ENCODE measurements at places on chromosomes 12 and 14.

DNA sequence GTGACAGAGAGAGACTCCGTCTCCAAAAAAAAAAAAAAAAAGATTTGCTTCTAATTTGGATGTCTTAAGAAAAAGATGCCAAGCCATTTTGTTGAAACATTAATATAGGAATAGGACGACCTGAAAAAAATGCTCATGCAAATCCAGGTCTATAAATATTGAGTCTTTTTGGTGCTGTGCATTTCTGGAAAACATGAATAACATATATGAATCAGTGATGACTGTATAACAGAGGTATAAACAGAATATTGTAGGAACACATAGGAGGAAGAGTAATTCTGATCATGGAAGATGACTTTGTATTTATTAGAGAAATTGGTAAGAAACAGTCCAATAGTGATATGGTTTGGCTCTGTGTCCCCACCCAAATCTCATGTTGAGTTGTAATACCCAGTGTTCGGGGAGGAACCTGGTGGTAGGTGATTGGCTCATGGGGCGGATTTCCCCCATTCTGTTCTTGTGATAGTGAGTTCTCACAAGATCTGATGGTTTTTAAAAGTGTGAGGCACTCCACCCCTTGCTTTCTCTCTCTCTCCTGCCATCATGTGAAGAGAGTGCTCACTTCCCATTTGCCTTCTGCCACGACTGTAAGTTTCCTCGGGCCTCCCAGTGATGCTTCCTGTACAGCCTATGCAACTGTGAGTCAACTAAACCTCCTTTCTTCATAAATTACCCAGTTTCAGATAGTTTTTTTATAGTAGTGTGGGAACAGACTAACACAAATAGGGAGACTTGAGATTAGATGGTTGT is 3.0 kb upstream of the SRSF5 start:
- peak; percentile 26 for DNase-seq

DNA sequence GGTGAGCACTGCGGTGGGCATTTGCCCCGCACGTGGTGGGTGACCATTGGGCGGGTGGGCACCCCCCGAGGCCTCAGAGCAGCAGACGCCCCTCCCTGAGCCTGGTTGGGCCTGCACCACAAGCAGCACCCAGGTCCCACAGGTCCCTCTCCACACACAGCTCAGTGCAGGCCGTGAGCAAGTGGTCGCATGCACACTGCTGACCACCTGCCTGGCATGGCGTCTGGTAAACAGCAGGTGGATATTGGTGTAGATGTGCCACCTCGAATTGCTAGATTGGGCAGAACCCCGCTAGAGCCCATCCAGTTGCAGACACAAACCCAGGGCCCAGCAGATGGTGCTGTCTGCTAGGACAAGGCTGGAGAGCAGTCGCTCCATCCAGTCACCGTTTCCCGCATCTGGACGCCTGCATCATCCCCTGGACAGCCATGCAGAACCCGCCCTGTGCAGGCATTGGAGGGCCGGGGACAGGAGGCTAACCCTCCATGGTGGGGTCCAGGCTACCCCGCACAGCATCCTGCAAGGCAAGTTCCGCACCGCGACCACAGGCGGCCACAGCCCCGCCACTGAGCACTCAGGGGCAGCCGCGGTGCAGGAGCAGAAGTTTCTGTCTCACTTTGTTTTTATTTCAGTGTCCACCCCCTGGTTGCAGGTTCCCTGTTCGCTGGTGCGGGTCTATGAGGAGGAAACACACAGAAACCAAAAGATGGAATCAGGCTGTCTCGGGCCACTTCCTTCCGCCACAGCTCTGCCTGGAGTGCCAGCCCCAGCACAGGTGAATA is 45.6 kb upstream of the RIMBP2 start:
- peak; percentile 57 for DNase-seq

DNA sequence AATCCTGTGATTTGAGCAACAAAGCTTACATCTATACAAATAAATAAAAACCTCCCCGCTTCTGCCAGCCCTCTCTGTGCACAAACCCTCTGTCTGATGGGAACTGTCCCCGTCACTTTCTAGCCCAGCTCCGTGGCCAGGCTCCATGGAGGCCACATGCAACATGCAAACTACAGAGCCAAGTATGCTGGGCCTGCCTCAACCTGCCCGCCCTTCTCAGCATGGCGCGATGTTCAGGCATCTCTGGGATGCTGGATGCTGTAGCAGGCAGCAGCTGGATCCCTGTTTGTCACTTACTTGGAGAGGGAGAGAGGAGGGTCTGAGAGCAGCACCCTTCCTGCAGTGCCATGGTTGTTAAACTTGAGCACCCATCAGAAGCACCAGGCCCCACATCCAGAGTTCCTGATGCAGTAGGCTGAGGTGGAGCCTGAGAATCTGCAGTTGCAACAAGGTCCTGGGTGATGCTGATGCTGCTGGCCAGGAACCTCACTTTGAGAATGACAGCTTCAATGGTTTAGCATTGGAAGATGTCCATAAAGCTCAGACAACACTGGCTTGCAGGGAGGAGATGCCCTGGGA is 32.4 kb downstream of the CLMN start:
- DNase-seq, result no peak

- DNase-seq, result no peak
Measured at GRCh38 chr14:54348001-54348611, 48.7 kb upstream of the CDKN3 start.

DNA sequence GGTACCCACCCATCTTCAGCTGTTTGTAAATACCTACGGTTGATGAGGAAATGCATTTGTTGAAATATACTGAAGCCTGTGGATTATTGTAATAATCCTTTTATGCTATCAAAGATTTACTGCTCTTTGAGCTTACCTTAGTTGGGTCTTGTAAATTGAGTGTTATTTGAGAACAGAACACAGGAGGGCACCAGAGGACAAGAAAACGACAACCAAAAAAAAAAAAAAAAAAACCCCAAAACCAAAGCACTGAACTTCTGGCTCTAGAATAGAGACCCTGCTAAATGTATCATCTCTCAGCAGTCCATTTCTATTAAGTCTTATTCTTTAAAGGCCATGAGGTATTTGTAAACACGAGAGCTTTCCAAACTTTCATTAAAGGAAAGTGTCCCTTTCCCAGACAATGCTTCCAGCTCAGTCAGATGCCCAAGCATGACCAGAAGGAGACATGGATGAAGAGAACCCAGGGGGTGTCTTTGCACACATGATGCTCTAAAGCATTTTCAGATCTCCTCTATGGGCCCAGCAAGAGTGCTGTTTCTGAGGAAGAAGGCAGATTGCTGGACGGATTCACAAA is 763.9 kb downstream of the NRXN3 start:
- no peak for DNase-seq

- DNase-seq, result no peak
Measured at GRCh38 chr12:52656616-52657015, 4.6 kb upstream of the KRT2 start.

GRCh38 chr14:68103853-68104252 is 284.3 kb downstream of the RAD51B start:
- no peak for DNase-seq

DNA sequence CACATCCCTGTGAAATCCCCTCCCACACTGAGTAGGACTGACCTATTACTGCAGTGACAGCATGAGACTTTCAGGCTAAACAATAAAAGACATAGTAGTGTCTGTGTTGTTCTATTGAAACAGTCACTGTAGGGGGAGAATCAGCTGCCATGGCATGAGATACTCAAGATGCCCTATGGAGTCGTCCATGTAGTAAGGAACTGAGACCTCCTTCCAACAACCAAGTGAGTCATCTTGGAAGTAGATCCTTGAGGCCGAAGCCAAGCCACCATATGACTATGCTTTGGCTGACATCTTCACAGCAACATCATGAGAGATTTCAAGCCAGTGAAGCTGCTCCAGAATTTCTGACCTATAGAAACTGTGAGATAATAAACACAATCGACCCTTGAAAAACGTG is 12.1 kb upstream of the LRP6 start:
- DNase-seq, result no peak

DNA sequence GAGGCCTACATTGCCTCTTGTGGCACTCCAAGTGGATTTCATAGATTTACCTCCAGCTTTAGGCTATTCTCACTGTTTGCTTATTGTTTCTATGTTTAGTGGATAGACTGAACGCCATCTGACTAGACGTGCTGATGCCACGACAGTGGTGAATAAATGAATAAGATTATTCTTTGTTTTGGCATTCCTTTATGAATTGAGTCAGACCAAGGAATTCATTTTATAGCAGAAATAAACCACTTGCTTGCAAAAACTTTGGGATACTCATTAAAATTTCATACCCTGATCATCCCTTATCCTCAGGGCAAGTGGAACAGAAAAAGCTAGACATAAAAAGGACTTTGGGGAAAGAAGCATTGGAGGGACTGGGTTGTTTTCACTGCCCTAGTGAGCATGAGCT is 71.7 kb upstream of the FERMT2 start:
- no peak for DNase-seq

- no peak for DNase-seq
Measured at GRCh38 chr12:113804961-113805600, 161.0 kb downstream of the RBM19 start.

DNA sequence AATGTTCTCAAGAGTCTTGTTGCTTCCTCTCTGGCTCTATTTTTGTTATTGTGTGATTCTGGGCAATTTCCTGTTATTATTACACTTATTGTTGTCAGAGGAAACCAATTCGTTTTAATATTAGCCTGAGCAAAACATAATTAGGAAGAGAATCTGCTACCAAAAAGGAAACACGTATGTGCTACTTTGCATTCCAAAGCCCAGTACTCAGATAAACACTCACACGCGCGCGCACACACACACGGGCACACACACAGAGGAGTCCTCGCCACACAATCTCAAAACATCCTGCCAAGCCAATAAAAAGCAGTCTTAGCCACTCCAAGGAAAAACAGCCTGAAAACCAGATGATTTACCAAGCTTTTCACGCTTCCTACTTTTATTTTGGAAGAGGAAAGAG is 400.7 kb downstream of the NUAK1 start:
- no peak for DNase-seq

DNA sequence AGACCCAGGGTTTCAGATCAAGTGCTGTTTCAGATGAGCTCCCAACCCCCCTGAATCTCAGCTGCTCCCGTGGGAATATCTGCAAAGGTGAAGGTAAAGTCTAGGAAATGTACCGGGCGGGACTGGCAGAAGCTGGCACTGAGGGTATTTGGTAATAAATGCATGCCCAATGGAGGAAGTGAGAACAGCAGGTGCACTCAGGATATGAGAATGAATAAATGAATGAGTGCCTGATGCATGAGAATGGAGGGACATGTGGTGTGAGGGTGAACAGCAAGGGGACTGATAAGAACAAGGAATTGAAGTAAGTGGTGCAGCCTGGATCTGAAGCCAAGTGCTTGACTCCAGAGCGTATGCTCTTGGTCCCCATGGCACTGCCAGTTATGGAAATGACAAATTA is 11.6 kb downstream of the RAPGEF3 start:
- DNase-seq, result no peak
